ENCODE measurements at places on chromosomes 2 and 18.

DNA sequence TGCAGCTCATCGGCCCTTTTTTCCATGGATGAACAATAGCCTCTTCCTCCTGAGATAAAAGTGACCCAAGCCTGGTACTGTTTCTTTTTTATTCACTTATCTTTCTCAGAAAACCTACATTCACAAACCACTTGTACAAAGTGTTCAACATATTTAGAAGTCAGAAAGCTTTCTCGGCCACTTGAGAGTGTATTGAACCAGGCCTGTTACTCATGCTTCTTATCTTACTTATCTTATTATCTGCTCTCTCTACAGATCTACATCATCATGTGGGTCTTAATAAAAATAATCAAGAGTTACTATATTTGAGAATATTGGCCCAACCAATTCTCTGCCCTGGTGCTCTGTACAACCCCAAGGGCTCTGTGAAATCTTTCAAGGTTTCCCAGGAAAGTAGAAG lies 242.1 kb downstream of the MREG start:
- no peak for DNase-seq

GRCh38 chr2:100938031-100939026 lies 63.8 kb upstream of the RPL31 start:
- DNase-seq, result no peak

- DNase-seq, result no peak
These were observed 35.1 kb upstream of the MPP4 start for GRCh38 chr2:201733544-201733943.

DNA sequence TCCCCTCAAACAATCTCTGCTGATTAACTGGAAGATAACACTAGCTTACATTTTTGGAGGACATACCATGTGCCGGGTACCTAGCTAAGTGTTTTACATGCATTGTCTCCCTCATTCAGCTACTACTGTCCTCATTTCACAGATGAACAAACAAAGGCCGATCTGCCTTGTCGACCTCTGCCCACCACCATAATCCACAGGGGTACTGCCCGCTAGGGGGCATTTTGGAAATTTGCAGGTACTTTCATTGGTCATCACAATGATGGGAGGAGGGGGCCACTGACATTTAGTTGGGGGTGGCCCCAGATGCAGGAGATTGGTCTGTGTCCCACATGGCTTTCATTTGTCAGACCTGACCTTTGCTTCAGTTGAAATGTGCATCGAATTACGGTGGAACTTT lies 3.9 kb upstream of the TMEM163 start:
- no peak for DNase-seq

GRCh38 chr2:209387389-209387788 lies 36.5 kb upstream of the MAP2 start:
- DNase-seq, result no peak

DNA sequence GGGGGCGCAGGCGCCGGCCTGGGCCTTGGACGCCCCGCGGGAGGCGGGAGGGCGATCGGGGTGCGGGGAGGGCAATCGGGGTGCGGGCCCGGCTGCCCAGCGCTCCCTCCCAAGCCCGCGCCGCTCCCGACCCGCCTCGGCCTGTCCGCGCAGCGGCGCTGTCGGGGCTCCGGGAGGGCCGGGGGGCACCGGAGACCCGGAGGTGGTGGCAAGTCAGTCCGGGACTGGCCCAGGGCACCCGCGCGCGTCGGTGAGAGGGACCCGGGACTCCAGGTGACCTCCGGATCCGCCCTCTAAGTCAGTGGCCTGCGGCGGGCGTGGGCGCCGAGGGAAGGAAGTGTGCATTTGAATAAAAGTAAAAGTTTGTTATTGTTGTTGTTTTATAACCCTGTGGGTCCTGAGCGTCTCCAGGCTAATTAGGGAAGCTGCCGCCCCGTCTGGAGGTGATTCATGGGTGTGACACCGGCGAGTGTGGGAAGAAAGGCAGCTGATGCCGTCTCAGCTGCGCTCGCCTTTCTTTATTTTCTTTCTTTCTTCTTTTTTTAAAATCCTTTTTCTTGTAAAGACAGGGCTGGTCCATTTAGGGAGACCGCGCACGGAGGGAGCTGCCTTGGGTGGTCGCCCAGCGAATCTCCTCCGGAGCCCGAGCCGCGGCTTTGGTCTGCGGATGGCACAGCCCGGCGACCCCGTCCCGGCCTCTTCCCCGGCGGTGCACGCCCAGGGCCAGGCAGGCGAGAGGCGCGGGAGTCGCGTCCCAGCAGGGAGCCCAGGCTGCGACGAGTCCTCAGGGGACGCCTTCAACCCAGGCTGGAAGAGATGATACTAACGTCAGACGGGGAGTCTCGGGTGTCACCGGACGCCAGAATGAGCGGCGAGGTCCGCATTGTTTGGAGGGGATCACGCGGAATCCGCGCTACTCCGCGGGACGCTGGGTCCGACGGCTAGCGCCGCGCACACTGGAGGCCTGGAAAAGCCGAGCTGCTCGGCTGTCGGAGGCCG lies 627 bp upstream of the CRACDL start:
- no peak for DNase-seq

DNA sequence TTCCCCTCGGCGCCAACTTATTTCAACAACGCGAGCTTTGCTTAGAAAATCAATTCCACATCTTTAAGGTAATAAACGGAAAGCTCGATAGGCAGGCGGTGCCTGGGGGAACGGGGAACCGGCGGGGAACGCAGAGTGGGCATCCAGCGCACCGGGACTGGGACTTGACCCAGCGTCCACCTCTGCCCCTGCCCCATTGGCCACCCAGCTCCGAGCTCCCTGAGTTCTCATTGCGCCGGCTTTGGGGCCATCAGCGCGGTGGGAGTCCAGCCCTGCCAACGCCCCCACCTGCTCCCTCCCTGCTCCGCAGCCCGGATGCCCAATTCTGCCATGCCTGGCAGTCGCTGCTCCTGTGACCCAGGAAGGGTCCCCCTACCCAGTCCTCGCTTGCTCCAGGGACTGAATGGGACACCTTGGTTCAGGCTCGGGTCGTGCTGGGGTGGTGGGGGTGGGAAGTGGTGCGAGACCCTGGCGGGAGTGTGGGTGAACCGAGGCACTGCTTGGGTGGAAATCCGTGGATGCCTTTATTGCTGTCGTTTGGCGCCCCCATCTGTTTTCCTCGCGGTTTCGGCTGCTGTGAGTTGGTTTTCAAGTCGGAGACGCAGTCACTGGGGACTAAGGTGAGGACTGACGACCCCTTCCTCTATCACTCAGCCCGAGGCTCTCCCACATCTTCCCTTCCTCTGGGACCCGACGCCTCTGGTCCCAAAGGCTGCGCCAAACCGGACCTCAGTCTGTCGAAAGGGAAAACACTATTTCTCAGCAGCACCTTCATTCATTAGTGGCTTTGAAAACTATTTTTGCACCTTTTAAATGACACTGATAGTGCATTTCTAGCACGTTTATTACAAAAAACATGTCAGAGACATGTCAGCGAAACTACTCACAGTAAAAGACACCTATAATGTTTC lies 2.4 kb upstream of the EVX2 start:
- no peak for DNase-seq
